Endothelial cell of coronary artery (primary cell): ENCODE measurements at places on chromosomes 5 and 9. TPM values are rescaled to one million over a fixed set of nuclear protein-coding genes. Genes with fewer than 3 reads are reported as not detected.

Gene CTXN3
- not detected in 2 replicates for total RNA-seq

Gene CNTFR
- total RNA-seq = not detected in 2 replicates

Gene SV2C
- not detected in 2 replicates for total RNA-seq

Gene IL31RA
- total RNA-seq = under 0.01 and 0.27 TPM in 2 replicates

Gene CAMK2A
- total RNA-seq = not detected in 2 replicates
